ENCODE measurements at places on chromosomes 7 and 10.

DNA sequence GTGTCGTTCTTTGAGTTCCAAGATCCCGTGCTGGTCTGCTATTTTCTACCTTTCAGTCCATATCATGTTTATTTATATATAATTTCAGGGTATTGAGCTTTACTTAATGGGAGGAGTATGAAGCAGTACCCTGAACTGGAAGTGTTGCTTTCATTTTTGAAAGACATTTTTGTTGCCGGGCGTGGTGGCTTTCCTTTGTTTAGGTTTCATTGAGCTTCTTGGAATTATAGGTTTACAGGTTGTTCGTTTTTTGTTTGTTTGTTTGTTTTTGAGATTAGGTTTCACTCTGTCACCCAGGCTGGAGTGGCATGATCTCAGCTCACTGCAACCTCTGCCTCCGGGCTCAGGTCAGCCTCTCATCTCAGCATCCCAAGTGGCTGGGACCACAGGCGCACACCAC lies 7.4 kb downstream of the ZNF487 start:
- no peak for DNase-seq

- no peak for DNase-seq
Observed at GRCh38 chr10:43196131-43196980, 58.1 kb downstream of the CSGALNACT2 start.

DNA sequence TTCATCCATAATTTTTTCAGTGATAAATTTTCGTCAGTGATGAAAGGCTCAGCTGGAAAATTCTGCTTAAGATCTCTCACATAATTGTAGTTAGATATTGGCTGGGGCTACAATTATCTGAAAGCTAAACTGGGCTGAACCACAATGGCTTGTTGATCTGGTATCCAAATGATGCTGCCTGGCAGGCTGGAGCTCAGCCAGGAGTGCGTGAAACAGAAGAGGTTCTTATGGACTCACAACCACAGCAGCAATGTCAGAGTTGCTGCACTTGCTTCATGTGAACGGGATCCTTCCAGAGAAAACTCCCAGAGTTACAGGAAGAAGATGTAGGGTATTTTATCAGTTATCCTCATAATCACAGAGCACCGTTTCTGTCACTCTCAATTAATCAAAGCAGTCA lies 533.2 kb upstream of the POM121L12 start:
- DNase-seq = no peak

DNA sequence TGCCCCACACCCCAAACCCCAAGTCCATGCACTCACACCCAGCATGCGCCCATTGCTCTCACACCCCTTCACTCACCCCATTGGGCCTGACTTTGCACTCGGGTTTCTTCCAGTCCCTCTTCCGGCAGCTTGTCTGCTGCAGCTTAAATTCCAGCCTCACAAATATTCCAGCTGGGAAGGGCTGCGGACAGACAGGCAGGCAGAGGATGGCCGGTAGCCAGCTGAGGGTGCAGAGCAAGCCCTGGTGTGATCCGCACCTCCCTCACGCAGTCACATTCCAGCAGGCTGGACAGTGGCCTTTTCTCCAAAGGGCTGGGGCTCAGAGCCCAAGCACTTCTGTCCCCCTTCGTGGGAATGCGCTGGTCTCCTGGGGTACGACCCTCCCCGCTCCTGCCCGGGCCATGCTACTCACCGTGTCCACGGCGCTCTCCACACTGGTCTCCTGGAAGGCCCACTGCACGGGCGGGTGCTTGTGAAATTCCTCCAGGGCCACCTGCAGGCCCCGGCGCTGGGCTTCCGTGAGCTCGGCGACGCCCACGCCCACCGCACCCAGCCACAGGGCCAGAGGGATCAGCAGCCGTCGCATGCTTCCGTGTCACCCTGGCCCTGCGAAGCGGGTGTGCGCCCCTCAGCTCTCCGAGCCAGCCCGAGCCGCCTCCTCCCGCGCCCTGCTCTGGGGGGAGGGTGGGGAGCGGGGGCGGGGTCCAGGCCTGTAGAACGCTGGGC lies 1.2 kb downstream of the RARRES2 start:
- peak; percentile 56 for DNase-seq

DNA sequence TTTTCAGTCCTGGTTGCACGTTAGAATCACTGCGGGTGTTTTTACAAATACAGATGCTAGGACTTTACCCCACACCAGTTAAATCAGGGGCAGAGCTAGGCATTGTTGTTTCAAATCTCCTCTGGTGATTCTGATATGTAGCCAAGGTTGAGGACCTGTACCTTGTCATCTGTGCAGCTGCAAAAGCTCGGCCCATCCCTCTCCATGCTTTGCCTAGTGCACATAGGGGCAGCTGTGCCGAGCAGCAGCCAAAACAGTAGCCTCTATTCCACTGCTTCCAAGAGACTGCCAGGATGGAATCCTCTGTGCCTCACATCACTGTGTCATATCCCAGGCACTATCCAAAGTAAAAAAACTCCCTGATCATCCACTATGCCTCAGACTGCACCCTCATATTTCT lies 181.3 kb downstream of the CDK14 start:
- DNase-seq = no peak

- DNase-seq = no peak
Observed at GRCh38 chr7:74032624-74033371, 4.8 kb downstream of the ELN start.

DNA sequence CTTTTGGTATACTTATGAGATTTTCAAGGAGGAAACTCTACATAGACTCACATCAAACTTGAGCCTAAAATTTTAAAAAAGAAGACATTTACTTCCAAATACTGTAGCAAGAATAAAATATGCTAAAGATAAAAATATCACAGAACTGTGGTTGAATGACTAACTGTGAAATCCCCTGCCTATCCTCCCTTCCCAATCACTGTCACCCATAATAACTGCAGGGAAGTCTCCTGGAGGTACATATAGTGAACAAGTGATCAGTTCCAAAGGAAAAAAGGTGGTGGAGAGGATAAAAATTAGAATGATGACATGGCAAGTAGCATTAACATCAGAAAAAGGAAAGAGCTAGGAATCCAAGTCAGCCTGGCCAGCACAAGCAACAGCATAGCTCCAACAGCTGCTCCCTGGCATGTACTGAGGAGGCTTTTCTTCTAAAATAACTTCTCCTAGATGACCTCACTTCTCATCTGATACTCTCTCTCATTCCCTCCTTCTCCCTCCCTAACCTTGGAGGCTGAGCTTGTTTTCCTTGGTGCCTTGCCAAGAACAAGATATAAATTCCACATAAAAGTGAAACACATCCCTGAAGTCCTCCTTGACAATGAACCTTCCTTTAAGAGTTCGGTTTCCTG lies 124.0 kb downstream of the IQUB start:
- no peak for DNase-seq

GRCh38 chr10:10871352-10871751 lies 146.3 kb upstream of the CELF2 start:
- no peak for DNase-seq

DNA sequence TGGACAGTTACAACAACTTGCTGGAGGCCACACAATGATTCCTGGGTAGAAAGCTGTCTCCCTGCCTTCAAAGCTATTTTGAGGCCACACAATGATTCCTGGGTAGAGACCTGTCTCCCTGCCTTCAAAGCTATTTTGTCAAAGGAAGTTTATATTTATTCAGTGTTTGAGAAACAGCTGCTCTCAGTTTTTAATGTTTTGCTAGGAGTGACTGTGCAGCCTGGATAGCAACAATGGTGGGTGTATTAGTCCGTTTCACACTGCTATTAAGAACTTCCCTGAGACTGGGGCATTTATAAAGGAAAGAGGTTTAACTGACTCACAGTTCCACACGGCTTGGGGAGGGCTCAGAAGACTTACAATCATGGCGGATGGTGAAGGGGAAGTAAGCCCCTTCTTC lies 3.9 kb upstream of the SGPL1 start:
- DNase-seq = no peak

DNA sequence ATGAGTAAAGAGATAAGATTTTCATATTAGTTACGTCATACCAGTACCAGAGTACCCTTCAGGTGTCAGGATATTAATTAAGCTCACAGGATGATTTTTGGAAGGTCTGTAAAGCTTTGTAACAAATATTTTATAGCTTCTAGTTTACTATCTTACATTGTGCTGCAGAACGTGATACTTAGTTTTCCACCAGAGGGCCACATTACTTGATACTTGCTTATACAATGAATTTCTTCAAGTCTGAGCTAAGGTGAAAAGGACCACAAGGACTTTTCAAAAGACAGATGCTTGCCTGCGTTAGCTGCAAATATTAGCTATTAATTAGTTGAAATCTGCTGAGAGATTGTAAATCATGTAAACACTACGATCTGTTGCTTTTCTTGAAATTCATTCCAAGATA lies 12.2 kb downstream of the FOXP2 start:
- DNase-seq = no peak

DNA sequence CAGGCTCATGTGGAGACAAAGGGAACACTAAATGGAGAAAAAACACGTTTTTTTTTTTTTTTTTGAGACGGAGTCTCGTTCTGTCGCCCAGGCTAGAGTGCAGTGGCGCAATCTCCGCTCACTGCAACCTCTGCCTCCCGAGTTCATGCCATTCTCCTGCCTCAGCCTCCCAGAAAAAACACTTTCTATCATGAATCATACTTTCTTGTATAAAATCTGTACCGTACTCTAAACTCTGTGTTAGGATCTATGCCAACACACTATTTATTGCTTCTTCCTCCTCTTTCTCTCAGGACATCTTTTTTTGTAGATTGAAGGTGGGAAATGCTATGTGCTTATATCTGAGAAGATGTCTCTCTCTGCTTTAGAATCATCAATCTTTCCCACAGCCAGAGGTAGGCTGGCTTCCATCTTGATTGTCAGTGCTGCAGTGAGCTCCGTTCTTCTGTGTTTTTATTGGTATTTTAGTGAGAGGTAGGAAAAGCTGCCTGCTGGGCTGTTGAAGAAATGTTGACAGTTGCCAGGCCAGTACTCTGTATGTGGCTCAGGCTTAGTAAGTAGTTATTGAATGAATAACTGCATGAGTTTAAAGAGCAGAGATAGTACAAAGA lies 101.1 kb downstream of the GPR85 start:
- DNase-seq = no peak

DNA sequence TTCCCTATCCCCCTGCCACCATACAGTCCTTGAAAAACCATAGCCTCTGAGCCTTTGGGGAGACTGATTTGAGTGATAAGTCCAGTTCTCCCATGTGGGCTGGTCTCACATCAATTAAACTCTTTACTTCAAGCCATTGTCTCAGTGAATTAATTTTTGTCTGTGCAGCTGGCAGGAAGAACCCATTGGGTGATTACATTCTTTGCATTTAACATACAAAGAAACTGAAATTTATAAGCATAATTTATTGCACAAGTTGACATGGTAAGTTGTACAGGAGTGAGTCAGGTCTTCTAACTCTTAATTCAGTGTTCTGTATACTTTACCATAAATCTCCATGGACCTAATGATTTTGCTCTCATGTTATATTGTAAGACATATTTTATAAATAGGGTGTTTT lies 1613.0 kb upstream of the LRRTM3 start:
- DNase-seq = no peak

DNA sequence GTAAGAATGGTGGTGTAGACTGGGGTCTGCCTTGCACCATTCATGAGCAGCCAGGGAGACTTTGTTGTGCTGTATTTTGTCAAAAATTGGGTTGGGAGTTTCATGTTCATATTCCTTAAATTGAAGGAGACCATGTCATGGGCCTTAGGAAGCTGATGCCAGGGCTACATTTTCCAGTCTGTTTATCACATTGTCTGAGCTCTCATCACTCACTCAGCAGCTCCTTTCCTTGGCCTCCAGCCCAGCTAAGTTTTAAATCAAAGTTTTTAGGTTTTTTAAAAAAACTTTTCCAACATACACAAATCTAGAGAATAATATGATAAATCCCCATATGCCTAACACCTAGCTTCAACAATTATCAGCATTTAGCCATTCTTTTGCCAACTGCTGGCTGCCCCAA lies 12.6 kb upstream of the FAM13C start:
- DNase-seq = no peak

GRCh38 chr7:99061001-99061776 lies 82.7 kb downstream of the SMURF1 start:
- DNase-seq = no peak

DNA sequence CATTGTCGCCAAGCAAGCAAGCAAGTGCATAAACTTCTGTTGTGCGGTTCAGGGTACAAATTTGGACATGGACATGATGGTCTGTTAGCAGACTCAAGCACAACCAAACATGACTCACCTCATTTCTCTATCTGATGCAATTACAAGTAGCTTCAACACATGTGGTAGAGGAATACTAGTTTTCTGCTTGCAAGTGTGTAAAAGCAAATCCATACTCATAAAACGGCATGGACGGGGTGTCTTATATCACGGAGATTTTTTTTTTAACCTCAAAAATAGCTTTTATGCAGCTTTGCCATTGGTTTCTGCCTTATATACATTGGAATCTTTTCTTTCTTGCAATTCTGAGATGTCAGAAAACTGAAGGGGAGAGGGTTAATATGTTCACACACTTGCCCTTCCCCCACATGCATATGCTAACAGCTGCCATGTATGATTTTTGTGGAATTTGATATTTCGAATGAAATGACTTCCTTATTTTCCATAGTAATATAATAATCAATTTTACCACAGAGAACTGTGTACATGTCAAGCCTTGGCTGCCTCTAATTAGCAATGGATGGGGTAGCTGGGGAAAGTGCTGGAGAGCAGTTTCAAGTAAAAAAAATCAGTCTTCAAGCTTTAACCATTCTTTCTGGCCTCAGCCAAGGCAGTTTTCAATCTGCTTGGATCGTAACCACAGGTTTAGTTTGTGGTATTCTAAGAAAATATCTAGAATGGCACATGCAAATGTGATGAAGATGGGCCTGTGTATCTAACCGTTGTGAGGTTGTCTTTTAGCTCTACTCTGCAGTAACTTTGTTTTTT lies 106.0 kb upstream of the PDCD4 start:
- DNase-seq = no peak

DNA sequence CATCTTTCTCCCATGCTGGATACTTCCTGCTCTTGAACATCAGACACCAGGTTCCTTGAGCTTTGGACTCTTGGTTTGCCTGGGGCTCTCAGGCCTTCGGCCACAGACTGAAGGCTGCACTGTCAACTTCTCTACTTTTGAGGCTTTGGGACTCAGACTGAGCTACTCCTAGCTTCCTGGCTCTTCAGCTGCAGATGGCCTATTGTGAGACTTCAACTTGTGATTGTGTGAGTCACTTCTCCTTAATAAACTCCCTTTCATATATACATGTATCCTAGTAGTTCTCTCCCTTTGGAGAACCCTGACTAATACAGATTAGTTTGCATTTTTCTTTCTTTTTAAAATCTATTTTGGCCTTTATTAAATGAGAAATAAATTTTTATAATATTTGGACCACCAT lies 276.2 kb upstream of the SEMA3C start:
- DNase-seq = peak; percentile 3

DNA sequence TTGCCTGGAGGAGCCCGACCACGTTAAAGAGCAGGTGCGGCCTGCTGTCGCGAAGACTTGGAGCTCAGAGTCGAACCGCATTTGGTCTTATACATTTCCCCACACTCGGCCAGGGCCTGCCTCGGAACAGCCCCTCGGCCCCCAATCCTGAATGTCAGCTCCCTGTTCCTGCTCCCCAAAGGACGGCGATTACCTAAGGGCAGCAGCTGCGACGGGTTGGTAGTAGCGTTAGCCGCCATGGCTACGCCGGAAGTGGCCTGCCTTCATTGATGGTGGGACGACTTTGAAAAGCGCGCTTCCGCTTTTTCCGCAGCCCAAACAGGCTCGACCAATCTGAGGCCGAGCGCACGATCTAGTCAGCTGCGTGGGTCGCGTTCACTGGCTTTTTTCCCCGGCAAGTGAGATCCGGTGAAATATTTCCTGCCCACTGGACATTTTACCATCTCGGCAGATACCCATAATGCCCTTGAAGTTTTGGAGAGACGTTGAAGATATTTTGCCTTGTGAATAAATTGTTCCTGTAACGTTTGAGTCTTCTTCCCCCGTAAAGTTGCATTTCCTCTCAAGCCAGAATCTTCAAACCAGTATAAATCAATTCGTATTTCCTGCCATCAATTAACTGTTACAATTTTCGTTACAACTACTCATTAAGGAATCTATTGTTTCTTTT lies at the start of gene LSM5:
TSS of gene LSM5 (minus strand) at position 254 of the 670 bp plus-strand sequence. CDS start at position 239, 15 bp downstream.
- DNase-seq = peak; percentile 89
